Common myeloid progenitor, CD34-positive (primary cell): ENCODE measurements at places on chromosomes 4 and X.

DNA sequence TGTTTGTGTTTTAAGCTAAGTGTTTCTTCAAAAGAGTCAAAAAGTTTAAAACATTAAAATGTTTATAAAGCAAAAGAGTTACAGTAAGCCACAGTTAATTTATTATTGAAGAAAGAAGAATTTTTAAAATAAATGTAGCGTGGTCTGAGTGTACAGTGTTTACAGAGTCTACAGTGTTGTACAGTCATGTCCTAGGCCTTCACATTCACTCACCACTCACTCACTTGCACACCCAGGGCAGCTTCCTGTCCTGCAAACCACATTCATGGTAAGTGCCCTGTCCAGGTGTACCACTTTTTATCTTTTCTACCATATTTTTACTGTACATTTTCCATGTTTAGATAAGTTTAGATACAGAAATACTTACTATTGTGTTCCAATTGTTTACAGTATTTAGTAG is 239.7 kb upstream of the AGA start:
- H3K4me1 ChIP-seq, result no peaks in the 10 kb centered on the region
- no peak overlapping the region for H3K4me3 ChIP-seq
- H3K27ac ChIP-seq, result no peak overlapping the region
- no peaks in the 10 kb centered on the region for H3K27me3 ChIP-seq
- H3K36me3 ChIP-seq, result no peaks in the 10 kb centered on the region

DNA sequence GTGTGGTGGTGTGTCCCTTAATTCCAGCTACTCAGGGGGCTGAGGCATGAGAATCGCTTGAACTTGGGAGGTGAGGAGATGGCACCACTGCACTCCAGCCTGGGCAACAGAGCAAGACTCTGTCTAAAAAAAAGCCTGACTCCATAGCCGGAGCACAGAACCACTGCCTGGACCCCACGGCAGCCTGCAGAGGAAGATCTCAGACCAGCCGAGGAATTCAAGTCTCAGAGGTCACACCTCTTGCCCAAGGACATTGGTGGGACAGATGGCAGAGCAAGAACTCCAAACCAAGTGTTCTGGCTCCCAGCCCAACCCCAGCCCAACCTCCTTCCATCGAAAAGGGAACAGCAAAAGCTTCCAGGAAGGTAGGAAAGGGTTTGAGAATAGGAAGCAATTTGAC is 70.8 kb downstream of the SMIM20 start:
- no peak for DNase-seq
- H3K27ac ChIP-seq, result no peak overlapping the region
- no peaks in the 10 kb centered on the region for H3K4me1 ChIP-seq
- no peaks in the 10 kb centered on the region for H3K27me3 ChIP-seq

- peak overlapping the region; percentile 86 for H3K27ac ChIP-seq
- H3K27me3 ChIP-seq, result no peaks in the 10 kb centered on the region
- peaks cover 36% of the 10 kb centered on the region for H3K4me1 ChIP-seq
- peaks cover 3% of the 10 kb centered on the region for H3K36me3 ChIP-seq
These were observed 566.4 kb upstream of the DIPK2B start for GRCh38 chrX:45766981-45767501.

GRCh38 chr4:17595471-17596005 is 18.5 kb downstream of the LAP3 start:
- H3K36me3 ChIP-seq, result peaks cover 6% of the 10 kb centered on the region
- H3K4me3 ChIP-seq, result no peak overlapping the region
- no peak for DNase-seq
- no peaks in the 10 kb centered on the region for H3K4me1 ChIP-seq
- H3K27ac ChIP-seq, result no peak overlapping the region

GRCh38 chrX:153673428-153674218 is at the start of gene PNCK:
TSS of gene PNCK (minus strand) at chrX:153673813. CDS start at chrX:153673076, 737 bp downstream.
- H3K4me1 ChIP-seq, result no peaks in the 10 kb centered on the region
- H3K36me3 ChIP-seq, result no peaks in the 10 kb centered on the region

GRCh38 chrX:88903989-88904718 is 157.1 kb downstream of the CPXCR1 start:
- peak; percentile 15 for DNase-seq
- H3K27me3 ChIP-seq, result no peaks in the 10 kb centered on the region
- H3K27ac ChIP-seq, result no peak overlapping the region
- H3K4me1 ChIP-seq, result no peaks in the 10 kb centered on the region

DNA sequence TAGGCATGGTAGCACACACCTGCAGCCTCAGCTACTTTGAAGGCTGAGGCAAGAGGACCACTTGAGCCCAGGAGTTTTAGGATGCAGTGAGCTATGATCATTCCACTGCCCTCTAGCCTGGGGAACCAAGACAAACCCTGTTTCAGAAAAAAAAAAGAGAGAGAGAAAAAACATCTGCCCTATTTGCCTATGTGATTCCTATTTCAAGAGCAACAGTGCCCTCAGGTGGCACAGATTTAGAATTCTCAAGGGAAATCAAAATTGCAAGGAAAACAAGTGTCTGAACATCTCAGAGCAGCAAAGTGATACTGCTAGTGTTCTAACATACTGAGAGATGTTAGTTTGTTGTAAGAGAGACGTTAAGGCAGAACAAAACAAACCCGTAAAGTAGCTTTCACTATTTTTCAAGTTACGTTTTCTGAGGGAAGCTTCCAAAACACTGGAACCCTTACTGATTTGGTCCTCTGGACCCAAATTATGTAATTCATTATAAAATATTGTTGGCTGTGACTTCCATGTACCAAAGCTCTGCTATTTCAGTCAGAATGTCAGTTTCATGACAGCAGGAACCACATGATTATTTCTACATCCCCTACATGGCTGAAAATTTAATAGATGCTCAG is 7.9 kb downstream of the BDH2 start:
- DNase-seq, result peak; percentile 80
- no peaks in the 10 kb centered on the region for H3K27me3 ChIP-seq
- H3K4me1 ChIP-seq, result peaks cover 8% of the 10 kb centered on the region
- H3K36me3 ChIP-seq, result peaks cover 13% of the 10 kb centered on the region
- H3K4me3 ChIP-seq, result no peak overlapping the region

DNA sequence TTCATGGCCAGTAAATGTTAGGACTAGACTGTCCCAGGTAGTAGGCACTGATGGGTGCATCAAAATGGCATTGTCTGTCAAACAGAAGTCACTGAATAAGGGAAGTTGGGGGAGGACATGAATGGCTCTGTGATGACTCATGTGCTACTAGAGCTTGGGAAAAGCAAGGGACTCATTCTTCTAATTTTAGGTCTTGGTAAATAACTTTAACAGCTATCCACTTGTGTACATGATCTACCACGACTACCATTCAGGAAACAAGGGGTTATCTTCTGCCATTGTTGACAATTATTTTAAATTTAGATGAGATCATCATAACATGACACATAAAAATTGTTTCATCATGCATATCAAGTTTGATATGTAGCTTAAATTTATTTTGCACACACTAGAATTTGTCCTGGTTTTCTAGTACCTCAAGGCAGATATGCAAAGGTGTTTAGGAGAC is 6.3 kb downstream of the AREG start:
- H3K27me3 ChIP-seq, result no peaks in the 10 kb centered on the region
- H3K4me3 ChIP-seq, result no peak overlapping the region
- no peak for DNase-seq
- no peak overlapping the region for H3K27ac ChIP-seq

- H3K4me3 ChIP-seq, result no peak overlapping the region
- H3K4me1 ChIP-seq, result no peaks in the 10 kb centered on the region
These were observed 40.2 kb downstream of the ABCB7 start for GRCh38 chrX:75115707-75116413.

DNA sequence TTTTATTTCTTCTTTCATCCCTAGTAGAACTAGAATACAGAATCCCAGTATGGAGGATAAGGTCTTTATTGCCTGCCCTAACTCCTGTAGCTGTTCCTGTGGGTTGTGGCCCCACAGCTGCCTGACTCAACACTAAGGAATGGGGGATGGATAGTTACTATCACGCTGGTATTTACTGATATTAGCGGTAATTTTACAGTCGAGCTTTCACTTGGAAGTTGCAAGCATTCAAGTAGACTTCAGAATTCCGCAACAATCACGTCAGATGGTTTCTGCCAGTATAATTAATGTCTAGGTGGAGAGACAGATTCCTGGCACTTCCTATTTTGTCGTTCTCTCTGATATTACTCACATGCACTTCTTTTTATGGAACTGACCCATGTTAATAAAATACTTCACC is 489.8 kb downstream of the PABPC4L start:
- no peaks in the 10 kb centered on the region for H3K4me1 ChIP-seq
- no peak overlapping the region for H3K4me3 ChIP-seq
- H3K36me3 ChIP-seq, result no peaks in the 10 kb centered on the region
- no peak overlapping the region for H3K27ac ChIP-seq
- no peaks in the 10 kb centered on the region for H3K27me3 ChIP-seq

DNA sequence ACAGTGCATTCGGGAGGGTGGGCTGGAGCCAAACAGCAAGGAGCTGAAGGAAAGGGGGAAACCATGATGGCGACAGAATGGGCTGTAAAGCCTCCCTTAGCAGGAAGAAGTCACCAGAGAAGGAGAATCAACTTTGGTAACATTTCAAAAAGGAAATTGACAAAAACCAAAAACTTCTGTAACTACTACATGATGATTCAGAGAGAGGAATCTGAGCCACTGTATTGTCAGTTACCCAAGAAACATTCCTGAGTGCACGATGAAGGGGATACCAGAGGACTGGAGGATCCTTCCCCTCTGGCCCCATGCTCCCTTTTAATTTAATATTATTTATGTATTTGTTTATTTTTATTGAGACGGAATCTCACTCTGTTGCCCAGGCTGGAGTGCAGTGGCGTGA is 26.3 kb downstream of the PDHA1 start:
- H3K27ac ChIP-seq, result no peak overlapping the region
- no peaks in the 10 kb centered on the region for H3K27me3 ChIP-seq
- H3K36me3 ChIP-seq, result no peaks in the 10 kb centered on the region
- peaks cover 8% of the 10 kb centered on the region for H3K4me1 ChIP-seq

DNA sequence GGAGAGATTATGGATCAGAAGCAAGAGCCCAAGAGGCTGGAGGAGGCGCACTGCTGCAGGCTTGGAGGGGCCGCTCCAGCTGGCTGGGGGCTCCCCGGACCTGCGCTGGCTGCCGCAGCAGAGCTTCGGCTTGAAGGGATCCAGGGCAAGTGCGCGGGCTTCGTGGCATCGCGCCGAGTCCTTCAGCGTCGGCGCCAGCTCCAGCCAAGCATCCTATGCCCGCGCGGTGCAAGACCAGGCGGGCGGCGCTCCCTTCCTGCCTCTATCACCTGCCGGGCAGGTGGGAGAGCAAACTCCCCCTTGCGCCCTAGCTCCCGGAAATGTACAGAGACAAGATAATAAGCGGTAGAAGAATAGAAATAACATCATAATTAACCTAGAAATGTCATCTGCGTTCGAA is 10.5 kb upstream of the UCP1 start:
- peaks cover 45% of the 10 kb centered on the region for H3K27me3 ChIP-seq
- no peaks in the 10 kb centered on the region for H3K36me3 ChIP-seq
- H3K4me1 ChIP-seq, result no peaks in the 10 kb centered on the region
- DNase-seq, result peak; percentile 15
- no peak overlapping the region for H3K27ac ChIP-seq
- no peak overlapping the region for H3K4me3 ChIP-seq

DNA sequence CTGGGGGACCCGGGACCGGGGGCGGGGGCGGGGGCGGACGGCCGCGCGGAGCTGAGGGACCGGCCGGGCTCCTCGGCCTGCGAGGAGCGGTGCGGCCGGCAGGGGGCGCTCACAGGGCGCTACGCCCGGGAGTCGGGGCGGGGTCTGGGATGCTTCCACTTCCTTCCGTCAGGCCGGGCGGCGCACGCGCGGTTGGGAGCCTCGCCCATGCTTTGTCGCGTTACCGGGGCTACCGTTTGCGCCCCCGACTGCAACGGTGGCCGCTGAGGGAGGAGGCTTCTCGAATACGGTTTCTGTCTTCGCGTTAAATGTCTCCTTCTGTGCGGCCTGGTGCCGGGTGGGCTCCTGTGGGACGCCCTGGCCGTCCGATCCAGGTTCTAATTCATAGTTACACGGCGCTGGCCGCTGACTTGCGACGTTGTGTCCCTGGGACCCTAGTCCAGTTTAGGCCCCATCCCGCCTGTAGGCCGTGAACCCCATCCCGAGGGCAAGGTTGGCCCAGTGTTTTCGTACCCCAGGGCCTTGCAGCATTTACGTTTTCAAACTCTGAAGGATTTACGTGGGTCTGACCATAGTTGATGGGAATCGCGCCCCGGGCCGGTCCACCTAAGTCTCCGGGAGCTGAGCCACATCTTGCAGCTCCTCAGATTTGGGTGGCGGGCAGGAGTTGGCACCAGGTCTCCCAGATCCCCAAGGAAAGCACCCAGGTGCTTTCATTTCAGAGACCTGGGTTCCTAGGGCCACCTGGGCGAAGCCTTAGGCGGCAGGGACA is 549 bp downstream of the MSL3 start:
- peak overlapping the region; percentile 94 for H3K4me3 ChIP-seq
- H3K27ac ChIP-seq, result peak overlapping the region; percentile 95
- H3K4me1 ChIP-seq, result peaks cover 4% of the 10 kb centered on the region
- H3K36me3 ChIP-seq, result peaks cover 8% of the 10 kb centered on the region
- DNase-seq, result peak; percentile 84
- H3K27me3 ChIP-seq, result peaks cover 3% of the 10 kb centered on the region

DNA sequence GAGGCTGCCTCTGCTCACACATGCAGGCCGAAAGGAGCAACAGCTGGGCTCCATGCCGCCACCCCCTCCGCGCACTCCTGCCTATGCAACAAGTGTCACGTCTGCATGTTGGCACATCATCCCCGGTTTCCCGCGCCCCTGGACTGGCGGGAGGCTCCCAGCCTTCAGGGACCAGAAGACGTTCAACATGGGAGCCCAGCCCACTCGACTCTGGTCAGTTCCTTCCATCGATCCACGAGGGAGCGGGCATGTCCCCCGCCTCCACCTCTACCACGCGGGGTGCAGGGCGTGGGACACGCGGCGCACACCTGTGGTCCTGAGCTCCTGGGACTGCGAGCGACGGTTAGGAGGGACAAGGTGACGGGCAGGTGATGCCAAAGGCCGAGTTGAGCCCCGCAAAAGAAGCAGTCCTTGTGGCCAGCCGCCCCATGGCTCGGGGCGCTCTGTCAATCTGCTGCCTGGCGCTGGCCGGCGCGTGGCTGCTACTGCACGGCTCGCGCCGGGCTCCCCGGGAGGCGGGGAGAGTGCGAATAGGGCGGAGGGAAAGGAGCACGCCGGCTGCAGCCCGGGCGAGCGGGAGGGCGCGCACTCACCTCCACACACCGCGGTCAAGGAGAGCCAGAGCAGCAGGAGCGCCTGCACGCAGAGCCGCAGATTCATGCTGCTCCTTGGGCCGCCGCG is 645 bp downstream of the APLN start:
- H3K4me1 ChIP-seq, result peaks cover 18% of the 10 kb centered on the region
- peak; percentile 22 for DNase-seq
- peaks cover 12% of the 10 kb centered on the region for H3K27me3 ChIP-seq

GRCh38 chr4:164894702-164895101 is 17.7 kb downstream of the APELA start:
- H3K4me1 ChIP-seq, result no peaks in the 10 kb centered on the region
- no peak overlapping the region for H3K27ac ChIP-seq
- DNase-seq, result no peak

- no peak overlapping the region for H3K27ac ChIP-seq
- H3K4me3 ChIP-seq, result no peak overlapping the region
- H3K27me3 ChIP-seq, result peaks cover 6% of the 10 kb centered on the region
- H3K36me3 ChIP-seq, result no peaks in the 10 kb centered on the region
These were observed 72.2 kb downstream of the ANAPC4 start for GRCh38 chr4:25449270-25449669.

GRCh38 chr4:108834166-108834834 is 71.4 kb upstream of the ETNPPL start:
- H3K27me3 ChIP-seq, result peaks cover 25% of the 10 kb centered on the region
- no peak for DNase-seq
- no peaks in the 10 kb centered on the region for H3K4me1 ChIP-seq
- H3K27ac ChIP-seq, result no peak overlapping the region
- H3K36me3 ChIP-seq, result no peaks in the 10 kb centered on the region

GRCh38 chr4:110627977-110628662 is 5.2 kb upstream of the PITX2 start:
- peaks cover 80% of the 10 kb centered on the region for H3K27me3 ChIP-seq
- H3K36me3 ChIP-seq, result no peaks in the 10 kb centered on the region
- H3K27ac ChIP-seq, result no peak overlapping the region
